ENCODE measurements at places on chromosomes 16 and 17. TPM values are rescaled to one million over a fixed set of nuclear protein-coding genes. Genes with fewer than 3 reads are reported as not detected.

PPP1R27 gene
- 4.1 TPM for total RNA-seq

ZNF469 gene
- total RNA-seq, result 5.3 TPM

C1QTNF8 gene
- total RNA-seq, result not detected

VMO1 gene
- total RNA-seq, result not detected

SGCA gene
- total RNA-seq, result 31.3 TPM

RARA gene
- total RNA-seq, result 8.7 TPM

HBZ gene
- not detected for total RNA-seq

SLC7A5 gene
- total RNA-seq, result 4.3 TPM

ALDH3A2 gene
- 71.3 TPM for total RNA-seq

KRT25 gene
- not detected for total RNA-seq

UNC13D gene
- total RNA-seq, result 8.9 TPM

- DNase-seq, result no peak
Observed at GRCh38 chr16:10171221-10171620, 11.0 kb downstream of the GRIN2A start.

- peak; percentile 22 for DNase-seq
Observed at GRCh38 chr16:30491744-30492308, 19.3 kb downstream of the ITGAL start.

DNA sequence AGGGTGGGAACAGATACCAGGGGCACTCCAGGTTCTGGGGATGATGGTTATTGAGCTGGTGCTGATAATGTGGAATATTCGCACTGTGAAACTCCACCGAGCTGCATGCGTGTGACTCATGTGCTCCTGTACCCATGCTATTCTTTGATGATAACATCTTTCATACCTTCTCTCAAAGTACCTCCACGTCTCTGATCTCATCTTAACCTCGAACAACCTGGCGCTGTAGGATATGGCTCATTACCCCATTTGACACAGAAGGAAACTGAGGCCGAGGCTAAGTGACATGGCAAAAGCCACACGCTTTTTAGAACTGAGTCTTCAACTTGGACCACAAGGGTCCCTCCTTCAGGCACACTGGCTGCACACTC is 30.2 kb upstream of the MRPS23 start:
- no peak for DNase-seq

DNA sequence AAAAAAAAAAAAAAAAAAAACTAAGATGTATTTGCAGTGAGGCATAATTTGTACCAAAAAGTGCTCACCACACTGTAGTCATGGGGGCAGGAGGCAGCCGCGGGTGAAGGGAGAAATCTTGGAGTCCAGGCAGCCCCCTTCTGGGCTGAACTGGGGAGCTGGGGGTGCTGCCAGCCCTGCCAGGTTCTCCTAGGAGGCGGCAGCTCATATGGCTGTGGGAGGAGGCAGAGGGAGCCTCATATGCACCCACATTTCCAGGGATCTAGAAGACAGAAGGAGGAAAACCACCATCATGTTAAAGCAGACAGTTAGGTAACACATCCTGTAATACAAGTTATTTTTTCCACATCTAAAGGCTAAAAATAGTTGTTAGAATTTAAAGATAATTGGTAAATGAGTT is 16.3 kb downstream of the MAPT start:
- DNase-seq, result no peak

DNA sequence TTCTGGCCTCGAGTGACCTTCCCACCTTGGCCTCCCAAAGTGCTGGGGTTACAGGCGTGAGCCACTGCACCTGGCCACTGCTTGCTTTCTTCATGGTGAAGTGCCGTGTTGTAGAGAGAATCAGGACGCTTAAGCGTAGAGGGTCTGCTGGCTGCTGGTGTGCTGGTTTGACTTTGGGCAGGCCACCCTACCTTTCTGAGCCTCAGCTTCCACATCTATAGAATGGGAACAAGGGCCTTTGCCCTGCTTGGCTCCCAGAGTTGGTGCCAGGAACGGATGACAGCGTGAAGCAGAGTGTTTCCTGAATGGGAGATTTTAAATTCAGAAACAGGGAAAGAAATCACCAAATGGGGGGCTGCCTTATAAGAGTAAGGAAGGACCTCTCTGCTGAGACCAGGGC is 60.9 kb downstream of the NKD1 start:
- DNase-seq, result no peak

DNA sequence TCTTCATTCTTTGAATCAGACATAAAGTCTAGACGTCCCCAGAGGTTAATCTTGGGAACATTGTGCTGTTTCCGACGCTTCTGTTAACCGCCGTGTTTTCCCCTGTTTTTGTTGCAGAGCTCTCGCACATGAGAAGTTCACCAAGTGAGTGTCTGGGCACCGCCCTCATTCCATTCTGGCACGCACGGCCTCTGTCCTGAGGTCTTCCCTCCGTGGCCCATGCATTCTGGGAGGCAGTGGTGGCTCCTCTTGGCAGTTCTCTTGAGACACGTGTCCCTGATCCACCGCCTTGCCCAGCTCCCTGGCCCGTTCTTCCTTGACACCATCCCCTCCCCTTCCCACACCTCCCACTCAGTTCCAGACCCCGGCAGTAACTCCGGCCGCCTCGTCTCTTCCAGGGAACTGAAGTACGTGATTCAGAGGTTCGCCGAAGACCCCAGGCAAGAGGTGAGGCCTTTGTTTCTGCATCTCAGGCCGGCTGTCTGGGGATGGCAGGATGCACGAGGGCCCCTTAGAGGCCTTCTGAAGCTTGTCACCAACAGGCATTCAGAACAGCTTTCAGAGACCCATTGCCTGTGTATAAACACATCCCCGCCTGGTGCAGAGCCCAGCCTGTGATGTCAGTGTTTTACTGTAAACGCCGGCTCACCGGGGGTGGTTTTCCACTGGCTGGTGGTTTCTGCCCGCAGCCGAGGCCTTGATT is 85.9 kb upstream of the PLCG2 start:
- DNase-seq, result no peak

- no peak for DNase-seq
Observed at GRCh38 chr17:80141463-80142165, 5.3 kb downstream of the EIF4A3 start.

GRCh38 chr16:11392041-11392581 is 46.9 kb downstream of the RMI2 start:
- DNase-seq, result no peak

DNA sequence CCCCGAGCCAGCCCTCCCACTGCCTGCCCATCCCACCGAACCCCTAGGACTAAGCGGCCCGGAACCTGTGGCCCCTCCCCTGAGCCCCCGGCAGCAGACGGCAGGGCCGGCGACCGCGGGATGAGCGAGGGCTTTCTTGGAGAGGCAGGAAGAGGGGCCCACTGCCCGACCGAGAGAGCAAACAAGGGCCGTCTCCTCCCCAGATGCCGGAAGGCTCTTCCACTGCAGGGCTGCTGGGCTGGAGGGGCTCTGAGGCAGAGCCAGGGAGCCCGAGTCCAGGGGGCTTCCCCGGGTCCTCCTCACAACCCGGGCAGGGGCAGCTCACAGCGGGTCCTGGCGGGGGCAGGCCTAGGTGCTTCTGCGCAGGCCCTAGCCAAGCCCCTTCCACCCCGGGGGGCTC is 2.9 kb downstream of the PERCC1 start:
- DNase-seq, result no peak

- DNase-seq, result peak; percentile 37
Observed at GRCh38 chr16:12819126-12820117, 15.7 kb upstream of the CPPED1 start.

- no peak for DNase-seq
Observed at GRCh38 chr17:41020336-41020735, 6.7 kb downstream of the KRTAP1-5 start.

DNA sequence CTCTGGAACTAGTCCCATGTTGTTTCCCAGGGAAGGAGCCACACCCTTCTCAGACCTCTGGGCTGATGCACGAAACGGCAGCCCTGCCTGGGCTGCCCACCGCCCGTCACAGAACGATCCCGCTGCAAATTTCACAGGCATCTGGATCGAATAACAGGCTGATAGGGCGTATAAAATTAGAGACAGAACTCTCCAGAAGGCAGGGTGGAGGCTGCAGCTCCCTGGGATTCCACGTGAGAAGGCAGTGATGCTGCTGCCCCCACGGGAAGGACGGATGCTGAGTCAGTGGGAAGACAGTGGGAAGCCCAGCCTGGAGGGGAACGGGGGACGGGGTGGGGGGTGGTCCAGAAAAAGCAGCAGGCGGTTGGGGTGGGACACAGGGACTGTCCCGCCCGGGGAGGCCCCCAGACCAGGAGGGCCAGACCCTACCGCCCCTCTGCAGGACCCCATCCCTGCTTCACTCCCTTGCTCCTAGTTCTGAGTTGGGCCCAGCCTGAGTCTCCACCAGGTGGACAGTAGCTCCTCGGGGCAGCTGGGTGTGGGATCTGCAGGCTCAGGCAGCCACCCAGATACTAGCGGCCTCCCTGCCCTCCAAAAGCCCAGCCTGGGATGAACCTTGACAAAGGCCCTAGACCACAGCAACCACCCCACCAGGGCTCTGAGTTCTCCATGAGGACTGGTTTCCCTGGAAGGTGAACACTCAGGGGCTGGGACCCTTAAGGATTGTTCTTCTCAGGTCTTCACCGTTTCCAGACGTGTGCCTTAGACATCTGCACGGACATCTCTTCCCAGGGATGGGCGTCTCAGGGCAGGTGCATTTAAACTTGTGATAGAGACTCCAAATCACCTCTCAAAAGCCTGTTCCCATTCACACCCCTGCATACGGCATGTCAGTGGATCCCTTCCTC is 117.8 kb downstream of the METRNL start:
- peak; percentile 52 for DNase-seq

- no peak for DNase-seq
Observed at GRCh38 chr17:83194186-83194561, 114.8 kb downstream of the METRNL start.

- DNase-seq, result no peak
Observed at GRCh38 chr17:9878786-9879525, 26.1 kb downstream of the RCVRN start.

- no peak for DNase-seq
Observed at GRCh38 chr17:39673335-39674081, 5.3 kb downstream of the PNMT start.

DNA sequence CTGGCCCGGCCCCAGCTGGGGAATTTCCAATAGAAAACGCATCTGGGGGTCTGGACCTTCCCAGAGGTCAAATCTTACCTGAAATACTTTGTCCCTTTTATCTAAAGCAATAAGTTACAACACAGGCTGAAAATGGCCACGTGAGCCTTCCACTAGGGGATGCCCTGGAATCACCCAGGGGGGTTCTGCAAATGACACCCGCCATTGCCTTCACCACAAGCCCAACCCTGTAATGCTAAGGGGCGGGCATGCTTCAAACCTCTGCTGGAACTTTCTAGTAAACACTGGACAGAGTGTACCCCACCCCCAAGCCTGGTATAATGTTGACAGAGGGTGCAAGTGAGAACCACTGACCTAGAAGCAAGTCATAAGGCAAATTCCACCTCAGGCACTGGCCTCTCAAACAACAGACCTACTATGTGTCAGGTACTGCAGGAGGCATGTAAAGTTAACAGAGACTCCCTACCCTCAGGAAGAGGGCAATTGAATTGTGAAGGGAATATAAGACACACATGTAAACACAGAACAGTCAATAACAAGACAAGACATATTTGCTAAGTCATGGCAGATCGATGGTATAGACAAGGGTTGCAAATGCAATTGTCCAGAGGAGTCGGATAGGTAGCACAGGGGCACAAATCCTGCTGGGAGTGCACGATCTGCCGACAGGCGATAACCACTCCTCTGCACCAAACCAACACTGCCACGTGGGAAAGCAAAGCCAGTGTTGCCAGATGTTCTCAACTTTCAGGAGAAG is 59.0 kb downstream of the ARHGAP17 start:
- no peak for DNase-seq

DNA sequence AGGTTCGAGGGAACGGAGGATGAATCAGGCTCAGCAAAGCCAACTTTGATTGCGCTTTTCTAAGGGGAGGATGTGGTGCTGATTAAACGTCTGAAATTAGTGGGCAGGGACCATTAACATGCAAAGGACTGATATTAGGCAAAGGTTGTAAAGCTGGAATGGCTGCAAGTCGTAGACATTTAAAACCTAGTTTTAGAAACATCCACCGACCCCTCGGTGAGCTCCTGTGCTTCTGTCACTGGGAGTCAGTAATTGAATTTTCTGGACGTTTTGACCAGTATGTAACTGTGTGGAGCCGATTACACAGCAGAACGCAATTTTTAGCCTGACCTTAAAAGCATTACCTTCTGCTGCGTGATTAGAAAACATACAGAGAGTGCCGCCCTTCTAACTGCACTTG is 220.6 kb upstream of the HSBP1 start:
- no peak for DNase-seq

GRCh38 chr17:1561420-1562175 is 994 bp downstream of the PITPNA start:
- DNase-seq, result no peak

GRCh38 chr17:5560361-5560988 is 23.8 kb downstream of the NLRP1 start:
- DNase-seq, result no peak

DNA sequence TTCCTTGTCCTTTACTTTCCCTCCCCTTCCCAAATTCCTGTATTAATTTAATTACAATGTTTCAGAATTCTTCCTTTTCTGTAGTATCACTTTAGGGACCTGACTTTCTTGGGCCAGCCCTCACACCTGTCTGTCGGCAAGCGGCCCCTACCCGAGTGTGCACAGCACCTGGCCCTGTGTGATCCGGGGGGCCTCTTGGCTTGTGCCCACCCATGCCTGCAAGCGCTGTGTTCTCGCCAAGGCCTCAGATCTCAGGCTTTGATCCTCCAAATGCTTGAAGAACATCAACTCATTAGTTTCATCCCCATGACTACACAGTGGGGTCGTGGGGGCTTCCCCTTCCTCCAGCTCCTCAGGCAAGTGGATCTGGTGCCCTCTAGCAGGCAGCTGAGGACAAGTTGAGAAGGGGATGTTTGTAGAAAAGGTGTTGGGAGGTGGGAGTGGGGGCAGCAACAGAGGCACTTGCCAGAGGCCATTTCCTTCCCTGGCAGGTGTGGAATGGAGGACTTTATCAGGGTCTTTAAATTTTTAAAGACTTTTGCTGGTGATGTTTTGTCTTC is 15.7 kb upstream of the CDH3 start:
- DNase-seq, result no peak

DNA sequence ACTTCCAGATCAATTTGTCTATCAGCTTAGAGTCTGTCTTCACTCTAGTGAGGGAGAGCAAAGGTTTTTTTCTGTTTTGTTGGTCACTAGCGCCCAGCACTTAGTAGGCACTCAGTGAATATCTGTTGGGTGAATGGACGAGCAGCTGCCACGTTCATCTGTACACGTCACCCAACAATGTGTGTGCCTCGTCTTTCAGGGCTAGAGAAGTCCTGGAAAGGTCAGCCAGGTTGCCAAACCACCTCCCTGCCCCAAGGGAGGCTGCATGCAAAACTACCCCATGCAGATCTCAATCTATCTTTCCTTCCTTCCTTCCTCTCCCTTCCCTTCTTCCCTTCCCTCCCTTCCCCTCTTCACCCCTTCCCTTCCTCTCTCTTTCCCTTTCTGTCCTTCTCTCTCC is 340.9 kb downstream of the SOX9 start:
- DNase-seq, result no peak

- no peak for DNase-seq
Observed at GRCh38 chr16:51222016-51222415, 70.9 kb upstream of the SALL1 start.

GRCh38 chr16:64878940-64879339 is 242.9 kb downstream of the CDH11 start:
- no peak for DNase-seq

All from umbilical cord (tissue), 2 donors.